ENCODE measurements at places on chromosomes 2 and 18.

DNA sequence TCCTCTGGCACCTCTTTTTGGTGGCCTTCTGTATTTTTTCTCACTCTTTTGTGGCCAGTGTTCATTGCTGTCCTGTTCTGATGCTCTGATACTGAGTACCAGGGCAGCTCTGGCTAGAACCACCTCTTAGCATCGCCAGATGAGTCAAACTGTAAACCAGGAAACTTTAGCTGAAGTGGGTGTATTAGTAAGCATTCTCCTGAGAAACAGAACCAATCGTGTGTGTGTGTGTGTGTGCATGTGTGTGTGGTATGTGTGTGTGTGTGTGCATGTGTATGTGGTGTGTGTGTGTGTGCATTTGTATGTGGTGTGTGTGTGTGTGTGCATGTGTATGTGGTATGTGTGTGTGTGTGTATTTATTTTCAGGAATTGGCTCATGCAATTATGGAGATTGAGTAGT is 166.3 kb upstream of the SKOR2 start:
- peaks cover 8% of the 10 kb centered on the region for H3K27me3 ChIP-seq
- H3K4me1 ChIP-seq = no peaks in the 10 kb centered on the region
- DNase-seq = no peak
- no peak overlapping the region for H3K4me3 ChIP-seq

DNA sequence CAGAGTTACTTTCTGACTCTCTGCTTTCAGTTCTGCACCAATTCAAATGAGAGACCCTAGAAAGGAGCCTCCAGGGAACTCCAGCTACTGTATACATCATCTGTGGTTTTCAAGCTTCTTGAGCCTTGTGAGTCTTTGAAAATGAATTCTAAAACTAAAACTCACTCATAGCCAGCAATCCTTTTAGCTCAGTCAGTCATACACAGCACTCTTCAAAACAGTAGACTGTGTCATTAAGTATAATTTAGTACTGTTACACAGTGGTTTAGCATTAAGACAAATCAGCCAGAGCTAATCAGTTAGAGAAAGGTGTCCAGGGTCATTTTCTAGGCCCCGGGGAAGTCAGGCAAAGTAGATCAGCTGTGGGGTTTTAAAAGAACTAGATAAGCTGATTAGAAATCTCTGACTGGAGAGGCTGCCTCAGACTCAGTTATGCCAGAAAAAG is 322.1 kb upstream of the THUMPD2 start:
- no peaks in the 10 kb centered on the region for H3K27me3 ChIP-seq
- peaks cover 81% of the 10 kb centered on the region for H3K4me1 ChIP-seq
- peak overlapping the region; percentile 79 for H3K27ac ChIP-seq

DNA sequence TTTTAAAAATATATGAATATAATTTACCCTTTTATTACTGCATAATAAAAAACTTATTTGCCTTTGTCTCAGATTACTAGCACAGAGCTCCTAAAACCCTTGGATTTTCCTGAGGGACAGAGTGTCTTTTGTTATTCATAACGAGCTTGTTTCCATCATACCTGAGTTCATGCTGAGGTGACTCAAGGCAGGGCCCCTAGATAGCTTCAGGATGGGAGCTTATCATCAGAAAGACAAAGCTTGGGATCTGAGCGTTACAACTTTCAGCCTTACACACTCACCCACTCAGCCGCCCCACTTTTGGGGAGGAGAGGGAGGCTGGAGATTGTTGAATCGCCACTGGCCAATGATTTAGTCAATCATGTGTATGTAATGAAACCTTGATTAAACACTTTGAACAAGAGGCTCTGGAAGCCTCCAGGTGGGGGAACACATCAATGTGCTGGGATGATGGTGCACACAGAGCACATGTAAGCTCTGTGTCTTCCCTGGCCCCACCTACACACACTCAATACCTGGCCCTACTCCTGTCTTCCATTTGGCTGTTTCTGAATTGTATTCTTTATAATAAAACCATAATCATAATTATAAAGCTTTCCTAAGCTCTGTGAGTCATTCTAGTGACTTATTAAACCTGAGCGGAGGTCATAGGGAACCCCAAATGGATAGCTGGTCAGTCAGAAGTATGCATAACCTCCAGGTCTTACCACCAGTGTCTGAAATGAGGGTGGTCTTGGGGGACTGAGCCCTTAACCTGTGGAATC is 28.5 kb upstream of the DNAH7 start:
- H3K36me3 ChIP-seq = no peaks in the 10 kb centered on the region
- no peaks in the 10 kb centered on the region for H3K27me3 ChIP-seq
- no peak overlapping the region for H3K27ac ChIP-seq
- H3K4me3 ChIP-seq = no peak overlapping the region
- no peaks in the 10 kb centered on the region for H3K4me1 ChIP-seq
- DNase-seq = no peak

DNA sequence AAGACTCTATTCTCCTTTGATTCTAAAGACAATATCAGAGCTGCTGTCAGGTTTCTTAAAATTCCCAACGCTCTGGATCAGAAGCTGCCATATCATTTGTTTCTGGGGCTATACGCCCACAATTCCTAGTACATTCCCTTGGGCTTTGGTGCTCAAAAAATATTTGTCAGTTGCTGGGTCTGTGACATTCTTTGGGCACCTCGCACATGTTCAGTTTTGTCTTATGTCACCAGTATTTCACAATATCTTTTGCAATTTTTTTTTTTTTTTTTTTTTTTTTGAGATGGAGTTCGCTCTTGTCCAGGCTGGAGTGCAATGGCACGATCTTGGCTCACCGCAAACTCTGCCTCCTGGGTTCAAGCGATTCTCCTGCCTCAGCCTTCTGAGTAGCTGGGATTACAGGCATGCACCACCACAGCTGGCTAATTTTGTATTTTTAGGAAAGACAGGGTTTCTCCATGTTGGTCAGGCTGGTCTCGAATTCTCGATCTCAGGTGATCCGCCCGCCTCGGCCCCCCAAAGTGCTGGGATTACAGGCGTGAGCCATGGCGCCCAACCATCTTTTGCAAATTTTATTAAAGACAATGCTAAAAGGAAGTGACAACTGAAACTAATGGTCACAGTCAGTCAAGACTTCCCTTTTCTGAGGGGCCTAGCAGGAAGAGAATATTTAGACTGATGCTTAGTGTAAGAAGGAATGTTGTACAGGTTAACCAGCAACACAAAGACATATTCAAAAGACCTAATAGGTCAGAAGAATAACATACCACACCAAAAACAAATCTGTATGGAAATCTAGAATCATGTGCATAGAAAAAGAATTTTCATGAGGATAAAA is 6.8 kb downstream of the ZNF397 start:
- H3K4me1 ChIP-seq = no peaks in the 10 kb centered on the region
- H3K36me3 ChIP-seq = peaks cover 79% of the 10 kb centered on the region
- no peak for DNase-seq
- no peaks in the 10 kb centered on the region for H3K27me3 ChIP-seq
- H3K4me3 ChIP-seq = no peak overlapping the region
- H3K27ac ChIP-seq = no peak overlapping the region

DNA sequence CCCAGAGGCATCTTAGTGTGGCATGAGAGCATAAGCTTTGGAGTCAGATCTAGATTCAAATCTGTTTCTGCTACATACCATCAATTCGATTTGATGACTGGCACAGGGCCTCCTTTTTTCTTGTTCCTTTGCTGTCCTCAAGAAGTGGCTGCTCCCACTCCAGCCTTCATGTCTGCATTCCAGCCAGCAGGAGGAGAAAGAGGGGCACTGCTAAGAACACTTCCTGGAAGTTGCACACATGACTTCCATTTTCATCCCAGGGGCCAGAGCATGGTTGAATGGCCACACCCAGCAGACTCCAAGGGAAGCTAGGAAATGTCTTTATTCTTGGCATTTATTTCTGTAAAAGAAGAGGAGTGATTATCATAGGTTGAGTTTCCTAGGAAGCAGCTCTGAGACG is 50.4 kb downstream of the EML6 start:
- H3K36me3 ChIP-seq = no peaks in the 10 kb centered on the region
- DNase-seq = no peak
- H3K4me1 ChIP-seq = peaks cover 26% of the 10 kb centered on the region
- no peaks in the 10 kb centered on the region for H3K27me3 ChIP-seq
- no peak overlapping the region for H3K4me3 ChIP-seq

GRCh38 chr2:33365264-33365970 is 111.0 kb upstream of the RASGRP3 start:
- no peak overlapping the region for H3K27ac ChIP-seq
- DNase-seq = no peak
- H3K4me3 ChIP-seq = no peak overlapping the region
- H3K36me3 ChIP-seq = no peaks in the 10 kb centered on the region
- H3K27me3 ChIP-seq = no peaks in the 10 kb centered on the region

GRCh38 chr18:63890237-63890949 is 2.9 kb downstream of the SERPINB2 start:
- H3K4me3 ChIP-seq = no peak overlapping the region
- H3K27me3 ChIP-seq = no peaks in the 10 kb centered on the region
- peaks cover 6% of the 10 kb centered on the region for H3K4me1 ChIP-seq
- DNase-seq = no peak
- H3K36me3 ChIP-seq = no peaks in the 10 kb centered on the region

DNA sequence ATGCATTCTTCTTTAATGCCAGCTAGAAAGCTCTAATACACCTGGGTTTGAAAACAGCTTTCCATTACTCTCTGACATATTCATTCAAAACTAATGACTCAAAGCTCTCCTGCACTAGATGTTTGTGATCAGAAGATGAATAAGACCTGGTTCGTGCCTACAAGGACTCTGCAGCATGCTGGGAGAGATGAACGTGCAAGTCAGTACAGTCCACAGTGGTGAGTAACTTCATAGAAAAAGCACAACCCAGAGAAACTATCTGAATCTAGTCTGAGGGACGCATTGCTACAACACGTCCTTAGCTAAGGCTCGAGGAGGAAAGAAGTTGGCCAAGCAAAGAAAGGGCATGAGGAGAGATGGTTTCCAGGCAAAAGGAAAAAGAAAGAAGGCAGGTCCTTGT is 234.3 kb downstream of the OSR1 start:
- peak; percentile 31 for DNase-seq
- H3K36me3 ChIP-seq = no peaks in the 10 kb centered on the region
- H3K4me3 ChIP-seq = no peak overlapping the region

GRCh38 chr18:60117321-60117720 is 217.5 kb downstream of the PMAIP1 start:
- no peaks in the 10 kb centered on the region for H3K36me3 ChIP-seq
- no peaks in the 10 kb centered on the region for H3K4me1 ChIP-seq
- H3K27me3 ChIP-seq = no peaks in the 10 kb centered on the region
- no peak overlapping the region for H3K4me3 ChIP-seq
- DNase-seq = no peak

DNA sequence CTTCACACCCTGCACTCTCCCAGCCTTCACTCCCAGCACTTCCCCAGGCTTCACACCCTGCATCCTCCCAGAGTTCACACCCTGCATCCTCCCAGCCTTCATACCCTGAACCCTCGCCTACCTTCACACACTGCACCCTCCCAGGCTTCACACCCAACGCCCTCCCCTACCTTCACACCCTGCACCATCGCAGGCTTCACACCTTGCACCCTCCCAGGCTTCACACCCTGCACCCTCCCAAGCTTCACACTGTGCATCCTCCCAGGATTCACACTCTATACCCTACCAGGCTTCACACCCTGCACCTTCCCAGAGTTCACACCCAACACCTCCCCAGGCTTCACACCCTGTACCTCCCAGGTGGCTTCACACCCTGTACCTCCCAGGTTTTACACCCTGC is 448.7 kb upstream of the MYT1L start:
- DNase-seq = no peak
- no peak overlapping the region for H3K27ac ChIP-seq
- H3K4me3 ChIP-seq = no peak overlapping the region
- H3K27me3 ChIP-seq = no peaks in the 10 kb centered on the region
- no peaks in the 10 kb centered on the region for H3K4me1 ChIP-seq

- DNase-seq = no peak
- H3K4me1 ChIP-seq = no peaks in the 10 kb centered on the region
- H3K4me3 ChIP-seq = no peak overlapping the region
- no peaks in the 10 kb centered on the region for H3K27me3 ChIP-seq
Measured at GRCh38 chr2:155424518-155424917, 726.0 kb downstream of the KCNJ3 start.
